ENCODE measurements at places on chromosomes 13 and 19.

GRCh38 chr19:15177269-15178116 is 23.3 kb downstream of the NOTCH3 start:
- peak; percentile 84 for DNase-seq

- DNase-seq: no peak
Measured at GRCh38 chr19:9615844-9616243, 5.2 kb downstream of the ZNF561 start.

DNA sequence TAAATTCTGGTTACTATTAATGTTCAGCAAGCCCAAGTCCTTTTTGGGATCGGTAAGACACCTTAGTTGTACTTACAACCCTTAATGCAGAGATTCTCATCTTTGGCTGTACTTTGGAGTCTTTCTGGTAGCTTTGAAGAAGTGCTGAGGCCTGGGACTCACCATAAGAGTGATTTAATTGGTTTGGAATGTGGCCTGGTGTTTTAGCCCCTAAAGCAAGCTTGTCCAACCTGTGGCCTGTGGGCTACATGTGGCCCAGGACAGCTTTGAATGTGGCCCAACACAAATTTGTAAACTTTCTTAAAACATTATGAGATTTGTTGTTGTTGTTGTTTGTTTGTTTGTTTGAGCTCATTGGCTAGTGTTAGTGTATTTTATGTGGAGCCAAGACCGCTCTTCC is 215.3 kb downstream of the ZIC5 start:
- no peak for DNase-seq

GRCh38 chr13:78686461-78686860 is 27.5 kb upstream of the OBI1 start:
- no peak for DNase-seq

GRCh38 chr19:3285647-3286176 is 61.3 kb downstream of the CELF5 start:
- no peak for DNase-seq

- DNase-seq: no peak
Measured at GRCh38 chr13:77515785-77516184, 19.7 kb upstream of the SCEL start.

DNA sequence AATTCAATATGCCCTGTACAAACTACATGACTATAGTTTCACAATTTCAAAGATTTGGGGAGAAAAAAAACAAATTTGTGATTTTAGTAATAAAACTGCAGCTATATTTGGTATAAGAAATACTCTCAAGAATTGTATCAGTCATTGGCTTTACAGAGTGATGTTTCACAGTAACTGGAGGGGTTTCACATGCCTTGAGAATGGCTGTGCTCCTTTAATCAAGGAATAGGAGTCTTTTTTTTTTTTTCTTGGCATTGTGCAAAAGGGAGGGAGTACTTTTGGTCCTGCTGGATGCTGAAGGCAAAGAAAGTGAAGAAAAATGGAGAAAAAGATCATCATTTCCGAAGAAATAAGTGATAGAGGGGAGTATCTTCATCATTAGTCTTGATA is 6.8 kb downstream of the ZNF507 start:
- no peak for DNase-seq

- no peak for DNase-seq
Measured at GRCh38 chr19:38194061-38194701, 29.8 kb downstream of the DPF1 start.

- no peak for DNase-seq
Measured at GRCh38 chr13:110483386-110483968, 78.0 kb downstream of the RAB20 start.

DNA sequence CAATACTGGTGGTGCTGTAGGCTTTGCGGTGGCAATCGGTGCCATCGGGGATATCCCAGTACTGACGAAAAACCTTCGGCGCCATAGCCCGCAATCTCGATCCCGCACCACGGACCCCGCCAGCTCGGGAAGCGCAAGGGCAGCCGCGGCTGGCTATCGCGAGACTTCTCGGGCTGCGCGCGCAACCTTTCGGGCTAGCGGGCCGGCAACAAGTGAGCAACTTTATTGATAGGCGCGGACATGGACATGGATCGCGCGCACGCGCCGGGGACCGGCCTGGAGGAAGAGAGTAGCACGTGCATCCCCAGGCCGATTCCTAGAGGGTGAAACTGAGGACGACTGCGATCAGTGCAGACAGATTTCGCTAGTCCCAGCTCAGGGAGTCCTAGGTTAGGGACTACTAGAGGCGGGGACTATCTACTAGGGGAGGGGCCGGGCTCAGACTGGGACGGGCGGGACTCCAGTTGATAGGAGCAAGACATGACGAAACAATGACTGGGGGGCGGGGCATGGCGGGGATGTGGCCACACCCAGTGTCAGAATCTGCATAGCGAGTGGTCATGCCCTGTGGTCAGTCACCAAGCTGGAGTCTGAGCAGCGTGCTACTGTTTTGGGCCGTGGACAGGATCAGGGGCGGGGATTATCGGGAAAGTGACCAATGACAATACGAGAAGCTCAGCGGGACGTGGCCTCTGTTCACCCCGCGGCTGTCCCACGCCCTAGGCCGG is at the start of gene NDUFA11:
NDUFA11 (minus strand) TSS at position 167 of the 728 bp plus-strand sequence; CDS start at position 85, 82 bp downstream.
- DNase-seq: peak; percentile 92

DNA sequence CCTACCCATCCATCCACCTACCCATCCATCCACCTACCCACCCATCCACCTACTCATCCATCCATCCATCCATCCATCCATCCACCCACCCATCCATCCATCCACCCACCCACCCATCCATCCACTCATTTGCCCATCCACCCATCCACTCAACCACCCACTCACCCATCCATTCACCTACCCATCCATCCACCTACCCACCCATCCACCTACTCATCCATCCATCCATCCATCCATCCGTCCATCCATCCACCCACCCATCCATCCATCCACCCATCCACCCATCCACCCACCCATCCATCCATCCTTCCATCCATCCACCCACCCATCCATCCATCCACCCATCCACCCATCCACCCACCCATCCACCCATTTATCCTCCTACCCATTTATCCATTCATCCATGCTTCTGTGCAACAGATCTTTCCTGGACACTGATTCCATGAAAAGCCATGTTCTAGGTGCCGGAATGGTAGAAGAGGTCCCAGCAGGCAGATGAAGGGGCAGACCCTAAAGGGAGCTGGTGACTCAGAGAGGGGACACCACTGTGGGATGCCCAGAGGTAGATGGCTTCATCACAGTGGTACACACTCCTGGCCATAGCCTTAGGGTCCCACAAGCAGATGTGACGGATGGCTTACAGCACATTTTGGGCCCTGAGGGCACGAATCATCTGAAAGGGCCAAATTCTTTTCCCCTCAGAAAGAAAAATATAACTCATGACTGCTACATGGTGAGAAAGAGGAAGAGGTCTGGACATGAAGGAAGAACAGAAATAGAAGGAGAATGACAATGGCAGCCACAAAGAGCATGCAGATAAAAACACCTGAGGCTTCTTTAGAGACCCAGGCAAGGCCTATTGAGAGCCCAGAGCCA is 76.0 kb downstream of the KCTD15 start:
- DNase-seq: no peak

- no peak for DNase-seq
Measured at GRCh38 chr19:2813235-2814160, 6.2 kb upstream of the ZNF554 start.

GRCh38 chr13:50649211-50649610 is 194.3 kb downstream of the DLEU7 start:
- no peak for DNase-seq

DNA sequence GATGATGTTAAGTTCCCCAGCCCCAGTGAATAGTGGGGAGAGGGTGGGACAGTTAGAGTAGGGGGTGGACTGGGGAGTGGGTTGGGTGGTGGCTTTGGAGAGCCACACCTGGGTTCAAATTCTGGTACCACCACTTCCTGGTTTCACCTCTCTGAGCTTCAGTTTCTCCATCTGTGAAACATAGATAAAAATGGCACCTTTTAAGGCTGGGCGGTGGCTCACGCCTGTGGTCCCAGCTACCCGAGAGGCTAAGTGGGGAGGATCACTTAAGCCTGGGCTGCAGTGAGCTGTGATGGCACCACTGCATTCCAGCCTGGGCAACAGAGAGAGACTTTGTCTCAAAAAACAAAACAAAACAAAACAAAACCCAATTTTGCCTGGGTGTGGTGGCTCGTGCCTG is 5.9 kb downstream of the VAV1 start:
- DNase-seq: no peak

DNA sequence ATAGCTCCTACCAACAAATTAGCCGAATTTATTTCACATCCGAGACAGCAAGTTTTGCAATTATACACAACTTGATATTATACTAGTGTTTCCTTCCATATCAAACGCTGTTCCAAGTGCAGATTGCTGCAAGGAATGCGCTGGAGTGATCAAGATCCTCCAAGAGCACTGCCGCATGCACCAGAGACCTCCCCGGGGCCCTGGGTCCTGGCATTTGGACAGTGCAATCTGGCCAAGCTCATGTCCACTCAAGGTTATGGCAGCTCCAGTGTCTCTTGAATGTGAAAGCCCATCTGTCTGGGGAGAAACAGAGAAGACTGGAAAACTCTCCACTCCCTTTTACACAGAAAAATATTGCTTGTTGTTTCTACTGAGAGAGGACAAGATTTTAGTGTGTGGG is 111.9 kb downstream of the HSPH1 start:
- no peak for DNase-seq

DNA sequence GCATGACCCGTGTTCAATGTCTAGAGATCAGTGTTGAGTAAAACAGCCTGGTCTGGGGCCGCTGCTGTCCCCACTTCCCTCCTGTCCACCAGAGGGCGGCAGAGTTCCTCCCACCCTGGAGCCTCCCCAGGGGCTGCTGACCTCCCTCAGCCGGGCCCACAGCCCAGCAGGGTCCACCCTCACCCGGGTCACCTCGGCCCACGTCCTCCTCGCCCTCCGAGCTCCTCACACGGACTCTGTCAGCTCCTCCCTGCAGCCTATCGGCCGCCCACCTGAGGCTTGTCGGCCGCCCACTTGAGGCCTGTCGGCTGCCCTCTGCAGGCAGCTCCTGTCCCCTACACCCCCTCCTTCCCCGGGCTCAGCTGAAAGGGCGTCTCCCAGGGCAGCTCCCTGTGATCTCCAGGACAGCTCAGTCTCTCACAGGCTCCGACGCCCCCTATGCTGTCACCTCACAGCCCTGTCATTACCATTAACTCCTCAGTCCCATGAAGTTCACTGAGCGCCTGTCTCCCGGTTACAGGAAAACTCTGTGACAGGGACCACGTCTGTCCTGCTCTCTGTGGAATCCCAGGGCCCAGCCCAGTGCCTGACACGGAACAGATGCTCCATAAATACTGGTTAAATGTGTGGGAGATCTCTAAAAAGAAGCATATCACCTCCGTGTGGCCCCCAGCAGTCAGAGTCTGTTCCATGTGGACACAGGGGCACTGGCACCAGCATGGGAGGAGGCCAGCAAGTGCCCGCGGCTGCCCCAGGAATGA is 1.5 kb upstream of the CEACAM5 start:
- DNase-seq: peak; percentile 57

DNA sequence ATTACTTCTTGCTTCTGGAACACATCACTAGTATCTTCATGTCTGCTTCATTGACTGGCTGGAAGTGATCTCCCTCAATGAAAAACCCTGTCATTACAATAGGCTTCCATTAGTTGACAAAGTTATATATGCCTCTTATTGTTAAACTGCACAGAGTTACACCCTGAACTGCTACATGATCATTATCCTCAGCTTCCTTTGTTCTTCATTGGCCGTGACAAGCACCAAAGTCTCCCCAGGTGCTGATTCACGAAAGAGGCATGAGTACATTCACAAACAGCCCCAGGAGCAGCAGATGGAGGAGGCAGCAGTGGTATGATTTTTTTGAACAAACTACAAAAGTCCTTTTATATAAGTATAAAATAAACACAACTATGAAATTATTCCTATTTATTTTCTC is 51.4 kb downstream of the VWA8 start:
- no peak for DNase-seq

GRCh38 chr19:56350416-56351045 is 35.9 kb upstream of the ZSCAN5A start:
- DNase-seq: no peak

DNA sequence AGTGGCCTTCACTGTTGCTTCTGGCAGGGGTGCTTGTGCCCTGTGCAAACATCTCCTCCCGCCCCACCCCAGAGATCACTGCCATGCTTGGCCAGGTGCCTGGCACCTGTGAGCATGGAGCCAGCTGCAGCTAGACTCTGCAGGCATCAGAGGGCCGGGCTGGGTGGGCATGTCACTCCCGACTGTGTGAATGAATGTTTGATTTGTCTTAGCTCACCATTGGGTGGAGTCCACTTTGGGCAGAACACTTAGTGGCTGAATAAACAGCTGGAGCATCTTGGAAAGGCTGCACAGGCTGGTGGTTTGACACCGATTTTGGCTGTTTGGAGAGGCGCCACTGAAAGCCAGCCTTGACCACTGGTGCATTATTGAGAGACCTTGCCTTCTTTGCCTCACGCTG is 267.3 kb downstream of the DLEU7 start:
- no peak for DNase-seq

DNA sequence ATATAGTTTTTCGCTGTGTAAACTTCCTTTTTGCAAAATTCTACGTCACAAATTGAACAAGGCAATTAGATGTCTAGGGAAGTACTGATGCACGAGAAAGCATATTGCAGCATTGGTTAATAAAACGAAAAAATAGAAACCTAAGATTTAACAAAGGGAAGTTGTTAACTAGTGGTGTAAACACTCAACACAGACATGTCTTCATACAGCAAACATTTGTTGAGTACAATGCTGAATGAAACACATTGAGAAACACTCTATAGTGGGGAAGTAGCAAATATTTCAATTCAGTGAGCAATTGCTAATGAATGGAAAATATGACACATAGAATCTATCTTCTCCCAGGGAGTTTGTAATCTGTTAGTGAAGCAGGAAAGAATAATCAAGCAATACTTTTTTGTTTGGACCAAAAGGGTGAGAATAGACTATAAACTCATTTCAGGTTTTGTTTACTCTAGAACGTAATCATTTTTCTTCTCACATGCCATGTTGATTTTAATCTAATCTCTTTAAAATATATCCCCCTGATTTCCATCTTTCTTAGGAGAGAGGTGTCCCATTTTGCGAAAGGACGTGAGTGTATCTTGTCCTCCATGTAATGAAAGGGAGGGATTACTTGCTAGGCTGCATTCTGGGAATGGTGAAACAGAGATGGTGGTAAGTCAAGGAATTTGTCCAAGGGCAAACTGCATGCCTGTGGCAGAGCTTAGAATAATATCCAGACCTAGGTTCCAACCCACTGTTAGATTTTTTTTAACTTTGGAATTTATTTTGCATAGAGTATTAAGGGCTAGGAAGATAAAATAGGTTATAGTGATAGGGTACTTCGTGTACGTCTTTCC is 1.7 kb upstream of the ANKRD10 start:
- no peak for DNase-seq

GRCh38 chr19:52689843-52690368 is 44.9 kb downstream of the ZNF611 start:
- no peak for DNase-seq
